ENCODE measurements at places on chromosomes 3 and 15.

DNA sequence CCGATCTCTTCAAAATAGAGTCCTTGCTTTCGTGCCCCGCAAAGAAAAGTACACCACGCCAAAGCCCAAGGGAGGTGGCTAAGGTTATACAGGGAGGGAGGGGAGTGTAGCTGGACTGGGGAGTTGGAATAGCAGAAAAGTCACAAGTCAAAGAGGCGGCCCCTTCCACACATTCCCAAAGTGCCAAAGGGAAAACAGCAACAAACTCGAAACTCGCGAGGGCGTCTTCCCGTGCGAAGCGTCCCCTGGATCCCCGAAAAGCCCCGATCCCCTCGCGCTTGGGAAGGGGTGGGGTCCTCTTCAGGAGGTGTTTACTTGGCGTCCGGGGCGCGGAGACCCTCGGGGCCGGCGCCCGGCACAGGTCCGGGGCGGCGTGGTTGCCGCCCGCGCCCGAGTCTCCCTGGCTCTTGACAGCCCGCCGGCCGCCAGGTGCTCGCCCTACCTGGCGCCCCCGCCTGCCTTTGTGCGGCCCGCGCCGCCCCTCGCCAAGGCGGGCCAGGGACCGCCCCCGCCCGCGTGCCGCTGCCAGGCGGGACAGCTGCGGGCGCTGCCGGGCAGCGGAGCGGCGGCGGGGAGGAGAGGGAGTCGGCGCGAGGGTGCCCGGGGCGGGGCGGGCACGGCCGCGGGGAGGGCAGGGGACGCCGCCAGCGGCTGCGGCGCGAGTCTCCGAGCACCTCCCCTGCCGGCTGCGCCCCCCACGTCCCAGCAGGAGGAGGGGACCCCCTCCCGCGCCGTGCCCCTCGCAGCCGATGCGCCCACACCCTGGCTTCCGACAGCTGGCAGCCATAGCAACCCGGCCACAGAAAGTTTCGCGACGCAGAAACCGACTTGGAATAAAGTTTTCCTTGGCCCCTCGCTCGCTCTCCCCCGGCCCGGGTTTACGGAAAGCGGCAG, 966 bp downstream of the MYO1E start:
- DNase-seq, result no peak

DNA sequence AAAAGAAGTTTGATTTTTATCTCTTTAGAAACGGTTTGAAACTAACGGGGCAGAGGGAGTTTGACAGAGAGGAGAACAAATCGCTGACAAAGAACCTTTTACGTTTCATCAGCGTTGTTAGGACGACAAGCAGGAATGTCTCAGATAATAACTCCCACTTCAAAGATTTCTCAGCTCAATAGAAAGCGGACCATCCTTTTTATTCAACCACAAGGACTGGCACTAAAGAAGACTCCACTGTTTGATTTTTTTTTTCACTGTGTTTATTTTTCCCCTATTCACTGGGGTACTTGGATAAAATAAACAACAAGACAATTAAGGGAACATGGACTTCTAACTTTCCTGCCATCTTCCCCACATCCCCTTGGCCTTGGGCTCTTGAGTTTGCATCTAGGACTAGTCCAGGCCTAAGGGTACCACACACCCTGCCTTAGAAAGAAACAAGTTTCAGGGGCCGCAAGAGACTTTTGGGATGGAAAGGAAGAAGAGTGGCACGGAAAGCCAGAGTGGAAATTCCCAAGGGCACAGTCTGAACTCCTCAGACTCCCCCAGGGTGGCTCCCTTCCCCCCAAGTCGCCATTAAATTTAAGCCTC, 19.0 kb downstream of the ZIC4 start:
- DNase-seq, result no peak

DNA sequence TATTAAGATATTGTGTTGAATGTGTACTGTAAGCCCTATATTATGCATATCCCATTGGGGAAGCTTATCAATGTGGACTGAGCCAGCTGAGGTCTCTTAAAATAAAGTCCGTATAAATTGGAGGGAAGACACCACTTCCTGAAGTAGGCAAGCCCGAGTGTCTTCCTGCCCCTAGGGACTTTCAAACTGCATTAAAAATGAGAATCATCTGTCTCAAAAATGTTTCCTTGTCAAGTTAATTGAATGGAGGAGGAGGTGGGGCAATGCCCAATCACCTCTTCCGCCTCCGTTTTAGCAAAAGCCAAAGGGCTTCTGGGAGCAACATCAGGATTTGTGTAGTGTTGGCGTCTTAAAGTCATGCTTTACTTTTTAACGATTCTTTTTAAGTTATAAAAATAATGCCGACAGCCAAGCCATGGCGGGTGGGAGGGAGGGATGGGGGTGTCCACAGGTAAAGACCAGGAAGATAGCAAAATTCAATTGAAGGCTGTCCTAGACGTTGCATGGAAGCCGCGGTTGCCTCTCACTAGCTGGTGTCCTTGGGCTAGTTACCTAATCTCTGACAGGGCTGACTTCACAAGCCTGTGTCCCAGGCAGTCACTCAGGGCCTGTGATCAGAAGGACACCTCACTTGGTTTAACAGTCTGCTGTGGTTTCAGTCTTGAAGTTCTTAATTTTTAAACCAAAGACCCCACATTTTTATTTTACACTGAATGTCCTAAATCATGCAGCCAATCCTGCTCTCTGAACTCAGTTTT, 524.9 kb upstream of the PROK2 start:
- no peak for DNase-seq

GRCh38 chr3:124635169-124635539, 95.1 kb upstream of the UMPS start:
- DNase-seq, result no peak

GRCh38 chr3:177451864-177452830, 254.9 kb upstream of the TBL1XR1 start:
- DNase-seq, result no peak

- DNase-seq, result no peak
These were observed 127.3 kb upstream of the MRPL3 start for GRCh38 chr3:131630097-131630496.

DNA sequence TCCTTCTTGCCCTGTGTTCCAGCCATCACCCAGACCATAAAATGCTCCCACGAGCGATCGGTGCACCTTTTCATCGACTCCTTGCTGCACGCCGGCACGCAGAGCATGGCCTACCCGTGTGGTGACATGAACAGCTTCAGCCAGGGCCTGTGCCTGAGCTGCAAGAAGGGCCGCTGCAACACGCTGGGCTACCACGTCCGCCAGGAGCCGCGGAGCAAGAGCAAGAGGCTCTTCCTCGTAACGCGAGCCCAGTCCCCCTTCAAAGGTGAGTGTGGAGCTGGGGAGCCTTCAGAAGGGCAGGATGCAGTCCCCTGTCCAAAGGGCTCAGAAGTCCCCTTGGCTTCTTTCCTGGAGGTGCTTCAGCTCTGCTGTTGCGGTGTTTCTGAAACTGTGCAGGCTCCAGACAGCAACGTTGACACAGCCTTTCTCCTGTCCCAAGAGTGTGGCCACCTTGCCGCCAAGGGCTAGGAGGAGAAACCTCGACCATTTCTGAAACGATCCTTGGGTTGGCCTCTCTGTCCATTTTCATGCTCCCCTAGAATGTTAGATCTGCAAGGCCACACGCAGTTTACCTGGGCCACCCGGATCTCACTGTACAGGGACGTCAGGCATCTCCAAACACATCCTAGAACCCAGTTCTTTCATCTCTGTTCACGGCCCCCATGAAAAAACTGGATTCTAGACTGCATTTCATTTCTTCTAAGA, 116.7 kb downstream of the LIPC start:
- no peak for DNase-seq

GRCh38 chr3:181610973-181611265, 100.8 kb upstream of the SOX2 start:
- no peak for DNase-seq

GRCh38 chr3:9951962-9952805, at the start of gene PRRT3:
TSS of gene PRRT3 (minus strand) at chr3:9952408. CDS start at chr3:9950115, 2,293 bp downstream.
- DNase-seq, result no peak

- no peak for DNase-seq
These were observed 93.4 kb upstream of the UMPS start for GRCh38 chr3:124636863-124637296.

- no peak for DNase-seq
These were observed 20.1 kb downstream of the OSBPL10 start for GRCh38 chr3:31960793-31961431.

GRCh38 chr3:47950453-47951169, 65.6 kb downstream of the MAP4 start:
- no peak for DNase-seq

DNA sequence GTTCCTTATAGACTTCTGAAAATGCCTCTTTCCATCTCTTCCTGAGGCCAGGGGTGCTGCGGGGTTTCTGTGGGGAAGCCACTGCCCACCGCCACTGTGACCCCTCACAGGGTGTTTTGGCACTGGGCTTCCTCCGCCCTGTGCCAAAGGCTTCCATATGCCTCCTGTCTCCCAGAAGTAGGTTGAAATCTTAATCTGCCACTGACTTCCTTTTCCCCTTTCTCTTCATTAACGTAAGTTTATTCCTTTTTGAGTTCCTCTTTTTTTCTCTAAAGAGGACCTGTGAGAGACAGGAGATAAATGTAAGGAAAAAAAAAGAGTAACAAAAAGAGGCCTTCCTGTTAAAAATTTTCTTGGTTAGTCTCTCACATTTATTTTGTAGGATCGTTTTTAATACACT, 220.5 kb downstream of the CTNNB1 start:
- no peak for DNase-seq

DNA sequence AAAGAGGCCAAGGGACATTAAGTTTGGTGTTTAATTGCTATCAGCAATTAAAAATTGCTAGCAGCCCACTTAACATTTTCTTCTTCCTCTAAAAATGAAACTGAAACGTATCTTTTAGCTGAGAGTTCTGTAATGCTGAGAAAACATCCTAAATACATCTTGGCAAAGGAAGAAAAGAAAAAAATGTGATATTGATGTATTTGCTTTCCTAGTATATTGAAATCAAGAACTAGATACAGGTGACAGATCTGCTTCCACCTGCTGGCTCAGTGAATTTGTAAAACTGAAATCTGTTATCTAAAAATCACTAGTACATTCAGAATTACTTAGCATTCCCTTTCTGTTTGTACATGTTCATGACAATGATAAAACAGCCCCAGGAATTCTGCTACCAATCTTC, 283.2 kb downstream of the ZBTB20 start:
- DNase-seq, result no peak

DNA sequence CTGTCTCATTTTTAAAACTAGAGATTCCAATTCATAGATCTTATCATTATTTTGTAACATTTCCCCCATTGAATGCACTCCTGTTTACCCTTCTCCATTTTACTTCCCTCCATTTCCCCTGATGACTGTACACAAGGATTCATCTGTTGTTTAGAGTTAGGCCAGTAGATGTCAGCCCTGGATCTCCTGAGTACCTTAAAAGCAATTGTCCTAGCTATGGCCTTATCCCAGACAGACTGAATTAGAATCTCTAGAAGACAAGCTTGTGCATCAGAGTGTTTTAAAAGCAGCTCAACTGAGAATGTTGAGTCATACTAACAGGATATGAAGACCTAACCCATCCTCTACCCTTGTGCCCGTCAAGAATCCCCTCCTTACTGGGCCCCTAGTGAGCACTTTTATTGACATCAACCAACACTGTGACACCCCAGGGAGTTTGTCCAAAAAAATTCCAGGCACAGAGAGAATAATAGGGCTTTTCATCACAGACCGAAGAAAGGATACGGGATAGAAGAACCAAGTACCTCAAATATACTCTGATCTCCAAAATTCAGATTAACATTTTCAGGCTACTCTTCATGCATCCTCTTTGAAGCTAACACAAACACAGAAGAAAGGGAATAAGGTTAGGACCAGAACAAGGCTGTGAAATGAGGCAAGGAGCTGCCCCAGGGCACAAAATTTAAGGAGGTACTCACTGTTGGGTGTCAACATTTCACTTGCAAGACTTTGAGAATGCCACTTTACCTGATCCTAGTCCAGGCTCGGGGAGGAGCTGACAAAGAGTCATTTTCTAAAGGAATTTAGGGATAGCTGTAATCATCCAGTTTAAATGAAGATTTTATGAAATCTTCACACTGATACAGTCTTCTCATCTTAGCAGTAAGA, 17.1 kb downstream of the ZBED2 start:
- no peak for DNase-seq

DNA sequence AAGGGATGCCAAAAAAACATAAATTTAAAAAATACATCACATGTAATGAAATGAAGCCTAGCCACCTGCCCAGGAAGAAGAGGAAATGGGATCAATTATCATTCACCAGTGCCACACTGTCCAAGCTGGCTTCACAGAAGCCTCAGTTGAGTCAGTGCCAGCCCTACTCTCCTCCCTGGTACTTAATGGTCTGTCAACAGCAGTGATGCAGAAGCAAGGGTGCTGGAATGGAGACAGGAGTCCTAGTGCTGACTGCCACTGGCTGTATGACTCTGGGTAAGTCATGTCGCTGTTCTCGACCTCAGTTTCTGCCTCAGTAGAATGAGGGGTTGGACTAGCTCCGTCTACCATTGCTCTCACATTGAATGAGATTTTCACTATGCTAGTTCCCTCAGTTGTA, 78.5 kb upstream of the LARS2 start:
- no peak for DNase-seq

DNA sequence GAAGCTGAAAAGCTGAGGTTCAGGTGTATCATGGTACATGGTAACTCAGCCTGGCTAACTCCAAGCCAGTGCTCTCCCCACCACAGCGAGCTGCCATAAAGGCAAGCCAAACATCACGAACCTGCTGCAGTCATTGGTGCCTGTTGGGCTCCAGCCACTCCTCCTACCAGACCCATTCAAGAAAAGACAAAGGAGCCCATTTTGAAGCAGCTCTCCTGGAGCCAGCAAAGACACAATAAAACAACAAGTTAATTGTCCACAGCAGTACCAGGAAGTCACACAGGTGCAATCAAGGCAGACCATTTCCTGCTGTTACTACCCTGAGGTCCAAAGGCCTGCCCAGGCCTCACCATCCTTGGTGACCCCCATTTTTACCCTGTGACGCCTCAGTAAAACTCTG, 77.6 kb downstream of the DAPK2 start:
- DNase-seq, result no peak

GRCh38 chr3:69439643-69440270, 53.9 kb upstream of the FRMD4B start:
- no peak for DNase-seq

DNA sequence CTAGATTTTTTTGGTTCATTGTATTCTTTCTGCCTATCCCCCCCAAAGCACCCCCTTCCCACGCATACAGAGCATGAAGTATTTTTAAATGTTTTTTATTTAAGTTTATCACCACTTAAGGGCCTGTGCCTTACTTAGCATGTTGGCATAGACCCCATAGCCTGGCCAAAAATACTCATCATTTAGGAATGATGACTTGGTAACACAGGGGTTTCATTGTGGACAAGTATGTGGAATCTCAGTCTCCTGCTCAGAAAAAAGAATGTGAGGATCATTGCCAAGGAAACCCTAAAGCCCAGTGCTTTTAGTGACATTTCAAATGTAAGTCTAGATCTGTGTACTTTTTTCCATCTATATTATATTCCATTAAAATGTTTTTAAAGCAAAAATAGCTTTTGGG, 146.3 kb downstream of the ALCAM start:
- no peak for DNase-seq

DNA sequence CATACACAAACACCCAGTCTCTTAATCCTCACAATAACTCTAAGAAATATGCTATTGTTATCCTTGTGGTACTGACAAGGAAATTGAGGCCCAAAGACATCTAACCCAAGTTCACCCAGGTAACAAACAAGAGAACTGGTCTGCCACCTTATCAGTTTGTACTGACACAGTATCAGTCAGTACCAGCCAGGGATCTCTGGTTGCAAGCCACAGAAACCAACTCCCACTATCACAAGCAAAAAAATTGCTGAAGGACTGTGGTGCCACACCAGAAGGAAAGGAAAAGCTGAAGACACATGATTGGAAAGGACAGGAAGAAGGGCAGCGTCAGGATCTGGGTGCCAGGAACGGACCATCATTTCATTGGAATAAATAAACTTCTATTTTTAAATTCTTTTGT, 63.8 kb upstream of the GLCE start:
- DNase-seq, result no peak

Measured in stimulated activated CD8-positive, alpha-beta memory T cell treated with anti-CD3 and anti-CD28 coated beads, Interleukin-15, amount 100 ng/mL, for 4 hours (primary cell).